CD4-positive, alpha-beta T cell treated with Interleukin-17A for 1 hour (primary cell): ENCODE measurements at places on chromosomes 2 and 18.

DNA sequence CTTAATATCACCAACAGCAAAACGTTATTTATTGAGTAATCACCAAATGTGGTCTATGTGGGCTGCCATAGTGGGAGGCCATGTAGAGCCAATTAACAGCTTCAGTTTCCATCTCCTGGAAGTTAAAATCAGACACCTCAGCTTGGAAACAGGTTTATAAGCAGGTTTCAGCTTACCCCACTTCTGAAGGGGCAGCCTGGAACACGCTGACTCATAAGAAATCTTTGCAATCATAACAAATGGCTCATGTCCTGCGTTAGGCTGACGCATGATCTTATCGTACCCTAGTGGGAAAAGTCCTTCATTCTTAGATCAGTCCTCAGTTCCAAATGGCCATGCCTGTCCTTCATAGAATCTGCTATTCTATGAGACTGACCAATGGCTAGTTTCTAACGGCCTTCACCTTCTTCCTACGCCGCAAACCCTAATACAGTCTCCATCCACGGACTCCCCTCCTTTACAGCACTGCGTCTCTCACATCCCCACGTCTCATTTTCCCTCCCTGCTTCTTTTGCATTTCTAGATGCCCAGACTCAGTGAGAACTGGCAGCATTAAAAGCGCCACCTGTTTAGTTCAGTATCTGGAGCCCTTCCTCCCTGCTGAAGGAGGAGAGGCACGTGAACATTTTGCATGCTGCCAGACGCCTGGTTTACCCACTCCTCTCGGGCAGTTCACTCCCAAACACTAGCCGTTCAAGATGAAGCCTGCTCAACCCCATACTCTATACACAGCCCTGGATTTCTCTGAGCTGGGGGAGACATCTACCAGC, 24.2 kb upstream of the BZW1 start:
- DNase-seq = no peak

GRCh38 chr2:86703704-86704361, 16.3 kb upstream of the RMND5A start:
- DNase-seq = no peak

- no peak for DNase-seq
Measured at GRCh38 chr2:236028066-236028465, 140.1 kb downstream of the GBX2 start.

- DNase-seq = no peak
Measured at GRCh38 chr2:107633580-107634147, 193.0 kb upstream of the RGPD4 start.

DNA sequence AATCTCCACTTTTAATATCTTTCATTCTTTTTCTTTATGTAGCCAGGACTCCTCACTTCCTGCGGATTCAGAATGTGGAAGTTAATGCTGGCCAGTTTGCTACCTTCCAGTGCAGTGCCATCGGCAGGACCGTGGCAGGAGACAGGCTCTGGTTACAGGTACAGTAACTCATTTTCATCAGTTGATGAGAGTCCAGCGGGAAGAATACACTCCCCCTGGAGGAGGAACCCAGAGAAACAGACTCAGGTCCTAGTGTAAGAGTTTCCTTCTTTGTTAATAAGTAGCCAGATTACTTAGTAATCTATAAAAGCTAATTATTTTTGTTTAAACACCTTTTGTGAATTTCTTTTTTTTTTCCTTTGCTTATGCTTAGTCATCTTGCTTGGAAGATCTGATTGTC, 359.4 kb downstream of the PTPRM start:
- DNase-seq = no peak

- peak; percentile 23 for DNase-seq
Measured at GRCh38 chr2:23381084-23381483, 3.9 kb upstream of the KLHL29 start.

- DNase-seq = no peak
Measured at GRCh38 chr2:80050246-80050645, 254.3 kb downstream of the LRRTM1 start.

DNA sequence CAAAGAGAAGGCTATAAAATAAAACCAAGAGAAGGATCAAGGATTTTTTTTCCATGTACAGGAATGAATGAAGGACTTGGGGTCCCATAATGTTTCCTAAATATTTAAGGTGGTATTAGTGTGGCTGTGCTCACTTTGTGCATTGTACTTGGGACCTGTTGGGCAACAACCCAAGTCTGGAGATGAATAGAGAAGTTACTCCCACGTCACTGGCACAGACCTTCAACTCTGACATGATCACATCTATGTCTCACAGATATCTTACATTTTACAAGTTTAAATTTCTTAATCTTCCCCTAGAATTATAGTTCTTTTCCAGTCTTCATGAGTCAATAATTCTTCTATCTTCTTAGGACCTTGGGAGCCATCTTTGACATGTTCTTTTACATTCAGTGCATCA, 133.4 kb downstream of the PLCL1 start:
- no peak for DNase-seq

GRCh38 chr2:190535586-190535985, 1.1 kb upstream of the NEMP2 start:
- no peak for DNase-seq

GRCh38 chr2:219737270-219737691, 109.9 kb downstream of the SLC4A3 start:
- DNase-seq = no peak

- no peak for DNase-seq
Measured at GRCh38 chr2:96843538-96844268, at the start of gene ANKRD23. ANKRD23 (minus strand) TSS chr2:96844021; CDS start chr2:96843992, 29 bp downstream.

- DNase-seq = no peak
Measured at GRCh38 chr18:1994471-1994870, 576.8 kb downstream of the METTL4 start.

DNA sequence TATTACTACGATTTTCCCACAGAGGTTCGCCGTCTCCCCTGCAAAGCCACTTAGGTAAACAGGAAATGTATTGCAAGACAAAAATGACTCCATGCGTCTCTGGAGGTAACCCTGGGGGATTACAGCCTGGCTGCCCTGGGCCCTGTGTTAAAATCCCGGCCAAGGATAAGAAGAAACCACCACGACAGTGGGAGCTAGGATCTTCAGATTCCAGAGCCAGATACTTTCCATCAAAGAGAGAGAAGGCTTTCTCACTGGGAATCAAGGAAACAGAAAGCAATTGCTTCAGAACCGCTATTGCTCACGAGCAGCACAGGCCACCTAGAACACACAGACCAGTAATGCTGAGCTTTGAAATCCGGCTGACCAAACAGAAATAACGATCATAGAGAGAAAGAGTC, 97.9 kb upstream of the ZNF516 start:
- DNase-seq = no peak

DNA sequence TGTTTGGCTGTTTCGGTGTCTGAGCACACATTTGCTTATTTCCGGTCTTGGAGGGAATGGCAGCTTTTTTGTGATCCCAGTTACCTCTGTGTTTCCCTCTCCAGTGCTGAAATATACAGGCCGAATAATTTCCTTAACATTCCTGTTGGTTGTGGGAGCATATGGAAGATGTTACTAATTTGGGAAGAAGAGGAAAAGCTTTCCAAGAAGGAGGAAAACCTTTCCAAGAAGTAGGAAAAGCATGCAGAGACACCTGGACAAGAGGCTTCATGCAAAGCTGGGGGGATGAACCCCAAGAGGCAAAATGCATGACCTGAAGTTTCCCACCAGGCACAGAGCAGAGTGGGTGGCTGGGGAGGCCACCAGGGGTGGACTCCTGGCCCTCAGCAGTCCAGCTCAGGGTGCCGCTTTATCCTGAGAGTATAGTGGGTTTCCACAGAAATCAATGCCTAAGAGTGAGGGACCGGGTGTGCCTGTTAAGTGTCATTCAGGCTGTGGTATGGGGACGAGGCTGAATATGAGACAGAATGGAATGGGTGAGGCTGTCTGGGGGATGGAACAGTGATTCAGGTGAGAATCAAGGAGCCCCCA, 25.5 kb upstream of the GNAL start:
- no peak for DNase-seq

DNA sequence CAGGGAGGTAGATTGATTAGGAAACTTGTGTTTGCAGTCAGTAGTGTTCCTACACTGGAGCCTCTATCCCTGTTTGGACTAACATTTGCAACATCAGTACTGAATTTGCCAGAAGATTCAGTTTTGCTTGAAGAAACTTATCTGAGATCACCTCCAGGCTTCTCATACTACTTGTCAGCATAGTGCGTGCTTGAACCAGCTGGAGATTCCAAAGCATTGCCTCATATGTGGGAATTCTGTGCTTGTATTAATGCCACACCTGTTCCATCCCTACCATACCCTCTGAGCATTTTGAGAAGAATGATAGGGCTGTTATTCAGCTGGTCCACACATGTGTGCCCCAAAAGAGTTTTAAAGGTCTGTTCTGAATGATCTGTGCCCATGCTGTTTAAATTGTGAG, 148.7 kb downstream of the RAPGEF4 start:
- DNase-seq = no peak

DNA sequence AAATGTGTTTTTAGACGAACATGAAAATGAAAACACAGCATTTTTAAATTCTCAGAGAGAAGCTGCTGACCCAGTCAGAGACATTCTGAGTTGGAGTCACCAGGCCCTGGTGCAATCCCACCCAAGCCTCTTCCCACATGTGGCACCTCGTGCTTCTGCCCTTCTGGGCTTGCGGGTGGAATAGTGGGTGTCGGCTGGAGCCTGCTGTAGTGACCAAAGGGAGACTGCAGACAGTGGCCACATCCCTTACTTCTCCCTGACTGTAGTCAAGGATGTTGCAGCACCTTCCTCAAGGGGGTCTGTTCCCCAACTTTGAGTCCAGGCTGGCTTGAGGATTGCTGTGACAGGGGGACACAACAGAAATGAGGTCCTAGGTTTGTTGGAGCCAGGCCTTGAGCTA, 104.4 kb upstream of the GLI2 start:
- no peak for DNase-seq

- no peak for DNase-seq
Measured at GRCh38 chr18:49886891-49887764, 73.8 kb upstream of the ACAA2 start.

DNA sequence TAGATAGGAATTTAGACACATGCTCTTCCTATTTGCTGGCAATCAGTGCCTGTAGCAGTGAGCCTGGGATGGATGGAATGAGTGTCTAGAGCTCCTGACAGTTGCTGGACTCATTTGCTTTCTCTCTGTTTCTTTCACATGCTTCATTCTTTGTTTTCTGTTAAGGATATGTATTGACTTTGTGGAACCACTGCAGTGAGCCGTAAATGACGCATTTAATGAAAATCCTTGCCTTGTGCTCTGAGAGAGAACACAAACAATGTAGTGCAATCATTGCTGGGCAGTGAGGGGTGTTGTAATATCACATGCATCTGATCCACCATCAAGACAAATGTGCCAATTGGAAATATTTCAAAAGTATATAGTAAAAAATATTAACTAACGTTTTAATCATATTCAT, 25.2 kb upstream of the CDH20 start:
- DNase-seq = no peak

- no peak for DNase-seq
Measured at GRCh38 chr2:66982766-66983165, 414.4 kb upstream of the ETAA1 start.

DNA sequence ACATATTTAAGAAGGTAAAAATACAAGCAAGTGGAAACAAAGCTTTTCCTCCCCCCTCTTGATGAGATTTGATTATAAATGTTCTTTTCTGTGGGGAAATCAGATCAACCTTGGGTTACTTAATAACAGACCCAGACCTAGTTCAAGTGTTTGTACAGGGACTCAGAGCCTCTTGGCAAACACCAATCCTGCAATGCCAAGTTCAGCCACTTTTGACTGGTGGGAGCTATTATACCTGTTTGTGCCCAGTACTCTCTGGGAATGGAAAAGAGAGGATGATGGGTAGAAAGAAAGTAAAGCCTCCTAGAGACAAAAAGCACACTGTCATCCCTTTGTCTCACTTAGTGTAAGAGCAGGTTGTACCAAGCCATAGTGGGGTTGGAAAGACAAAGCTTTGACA, 63.8 kb upstream of the EPHA4 start:
- DNase-seq = no peak

- no peak for DNase-seq
Measured at GRCh38 chr2:148900350-148900837, 25.4 kb downstream of the KIF5C start.

DNA sequence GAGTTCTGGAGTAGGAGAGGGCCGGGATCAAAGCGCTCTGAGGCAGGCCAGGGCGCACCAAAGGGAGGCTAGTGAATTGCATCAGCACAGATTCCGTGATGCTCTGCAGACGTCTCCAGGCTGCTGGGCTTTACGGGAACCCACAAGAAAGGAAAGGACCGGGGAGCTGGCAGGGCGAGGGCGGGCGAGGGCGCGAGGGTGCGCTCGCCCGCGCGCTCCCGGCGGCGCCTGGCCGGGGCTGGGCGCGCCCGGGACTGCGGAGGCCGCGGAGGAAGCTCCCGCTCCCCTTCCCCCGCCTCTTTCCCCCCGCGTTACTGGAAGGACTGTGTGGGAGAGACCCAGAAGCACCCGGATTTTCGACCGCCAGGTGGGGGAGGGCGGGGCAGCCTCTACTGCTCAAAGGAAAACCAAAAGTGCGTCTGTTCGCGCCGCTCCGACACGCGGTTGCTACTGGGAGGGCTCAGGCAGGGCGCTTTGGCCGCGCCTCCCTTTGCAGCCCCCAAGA, 2.4 kb upstream of the FOSL2 start:
- DNase-seq = peak; percentile 87

- DNase-seq = no peak
Measured at GRCh38 chr2:46898024-46898423, 17.6 kb downstream of the MCFD2 start.

- DNase-seq = no peak
Measured at GRCh38 chr2:196617430-196617829, 22.1 kb upstream of the CCDC150 start.

DNA sequence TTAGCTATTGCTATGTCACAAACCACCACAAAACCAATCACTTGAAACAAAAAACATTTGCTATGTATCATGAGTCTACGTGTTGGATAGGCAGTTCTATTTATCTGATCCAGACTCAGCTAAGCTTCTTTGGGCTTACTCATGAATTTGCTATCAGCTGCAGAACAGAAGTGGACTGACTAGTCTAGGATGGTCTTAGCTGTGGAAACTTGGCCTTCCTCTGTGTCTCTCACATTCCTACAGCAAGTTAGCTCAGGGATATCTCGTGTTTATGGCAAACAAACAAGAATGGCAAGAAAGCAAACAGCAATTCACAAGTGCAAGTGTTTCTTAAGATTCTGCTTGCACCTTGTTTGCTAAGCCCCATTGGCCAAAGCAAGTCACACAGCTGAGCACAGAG, 288.0 kb upstream of the TNP1 start:
- DNase-seq = no peak

DNA sequence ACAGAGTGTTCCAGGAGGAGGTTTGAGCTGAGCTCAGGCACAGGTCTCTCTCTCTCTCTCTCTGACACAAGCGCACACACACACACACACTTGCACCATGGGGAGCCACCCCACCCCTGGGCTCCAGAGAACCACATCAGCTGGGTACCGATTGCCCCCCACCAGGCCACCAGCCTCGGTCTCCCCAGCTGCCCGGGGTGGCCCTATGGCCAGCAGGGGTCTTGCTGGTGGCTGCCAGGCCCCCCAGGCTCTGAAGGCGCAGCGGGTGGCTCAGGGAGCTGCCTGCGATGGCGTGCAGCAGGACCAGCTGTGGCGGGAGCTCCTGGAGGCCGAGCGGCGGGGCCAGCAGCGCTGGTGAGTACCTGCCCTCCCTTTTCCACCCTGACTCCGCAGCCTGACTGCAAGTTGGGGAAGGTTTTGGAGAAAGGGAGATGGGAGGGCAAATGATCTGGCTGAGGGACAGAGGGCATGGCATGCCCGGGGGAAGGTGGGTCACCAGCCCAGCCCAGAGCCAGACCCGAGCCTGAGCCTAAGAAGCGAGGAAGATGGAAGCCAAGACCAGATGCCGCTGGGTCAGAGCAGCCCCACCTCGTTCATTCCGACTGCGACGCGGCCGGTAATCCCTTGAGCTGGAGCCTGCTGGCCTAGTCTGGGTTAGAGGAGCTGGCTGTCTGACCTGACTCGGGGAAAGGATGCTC, 21.9 kb upstream of the SLC66A3 start:
- DNase-seq = no peak
